Activated T-helper 1 cell treated with anti-CD3 and anti-CD28 coated beads, Interleukin-2, amount 50 U/mL, for 16 hours (primary cell): ENCODE measurements at places on chromosomes 2 and 18.

DNA sequence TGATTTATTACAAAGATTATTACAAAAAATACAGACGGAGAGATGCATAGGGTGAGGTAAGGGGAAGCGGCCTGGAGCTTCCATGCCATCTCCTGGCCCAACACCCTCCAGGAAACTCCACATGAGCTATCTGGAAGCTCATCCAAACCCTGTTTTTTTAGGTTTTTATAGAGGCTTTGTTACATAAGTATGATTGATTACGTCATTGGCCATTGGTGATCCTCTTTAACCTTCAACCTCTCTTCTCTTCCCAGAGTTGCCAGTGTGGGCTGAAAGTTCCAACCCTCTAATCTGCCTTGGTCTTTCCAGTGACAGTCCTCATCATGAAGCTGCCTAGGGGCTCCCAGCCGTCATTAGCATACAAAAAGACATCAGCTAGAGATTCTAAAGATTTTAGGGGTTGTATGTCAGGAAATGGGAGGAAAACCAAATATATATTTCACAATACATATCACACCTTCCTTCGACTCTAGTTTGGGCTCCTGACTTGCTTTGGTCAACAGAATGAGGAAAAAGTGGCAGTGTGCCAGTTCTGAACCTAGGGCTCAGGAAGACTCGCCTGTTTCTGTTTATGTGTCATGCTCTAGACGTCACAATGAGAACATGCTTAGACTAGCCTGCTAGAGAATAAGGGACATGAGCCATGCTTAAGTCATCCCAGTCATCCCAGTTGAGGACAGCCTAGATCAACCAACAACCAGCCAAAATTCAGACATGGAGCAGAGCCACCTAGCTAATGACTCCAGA is 54.1 kb downstream of the ETAA1 start:
- no peak for DNase-seq

DNA sequence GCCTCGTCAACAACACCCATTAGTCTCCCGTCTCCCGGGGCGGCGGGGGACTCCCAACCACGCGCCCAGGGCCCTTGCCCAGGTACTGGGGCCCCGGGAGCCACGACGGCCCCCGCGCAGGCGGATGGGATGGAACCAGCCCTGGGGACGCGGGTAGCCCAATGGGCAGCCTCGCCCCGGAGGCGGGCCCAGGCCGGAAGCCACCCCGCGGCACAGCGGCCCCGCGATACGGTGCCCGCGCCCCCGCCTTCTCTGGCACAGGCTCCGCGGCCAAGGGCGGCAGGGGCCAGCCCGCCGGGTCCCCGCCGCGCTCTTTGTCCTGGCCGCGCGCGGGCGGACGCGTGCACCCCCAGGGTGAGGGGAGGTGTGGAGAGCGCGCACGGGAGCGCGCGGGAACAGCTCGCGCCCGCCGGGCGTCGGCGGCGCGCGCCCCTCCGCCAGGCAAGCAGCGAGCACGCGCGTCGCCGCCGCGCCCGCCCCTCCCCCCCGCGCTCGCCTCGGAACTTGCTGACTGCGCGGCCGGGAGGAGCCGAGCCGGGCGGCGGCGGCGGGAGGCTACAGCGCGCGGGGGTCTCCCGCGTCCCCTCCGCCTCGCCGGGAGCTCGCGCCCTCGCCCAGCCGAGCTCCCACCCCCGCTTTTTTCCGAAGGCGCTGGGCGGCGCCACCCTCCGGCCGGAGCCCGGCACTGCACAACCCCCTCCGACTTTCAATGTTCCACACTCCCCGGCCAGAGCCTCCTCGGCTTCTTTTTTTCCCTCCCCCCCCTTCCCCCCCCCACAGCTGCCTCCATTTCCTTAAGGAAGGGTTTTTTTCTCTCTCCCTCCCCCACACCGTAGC is at the start of gene UBE2E3:
TSS of gene UBE2E3 (plus strand) at position 500 of the 837 bp plus-strand sequence. CDS start 1,438 bp downstream, outside the sequence.
- DNase-seq: peak; percentile 67

GRCh38 chr2:55000341-55000740 is 49.9 kb downstream of the RTN4 start:
- no peak for DNase-seq

DNA sequence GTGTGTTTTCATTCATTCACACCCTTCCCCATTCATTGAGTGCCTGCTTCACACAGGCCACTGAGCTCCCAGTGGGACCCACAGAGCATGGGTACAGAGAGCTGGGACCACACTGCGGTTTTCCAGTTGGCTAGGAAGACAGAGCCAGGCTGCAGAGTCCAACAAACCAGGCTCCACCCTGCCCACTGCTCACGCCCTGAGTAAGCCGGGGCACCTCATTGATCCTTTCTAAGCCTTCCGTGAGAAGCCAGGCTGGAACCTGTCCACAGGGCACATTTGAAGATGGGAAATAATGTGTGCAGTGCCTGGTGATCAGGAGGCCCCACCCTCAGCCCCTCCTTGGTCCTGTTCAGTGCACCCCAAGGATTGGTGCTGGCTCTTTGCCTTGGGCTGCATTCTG is 13.5 kb downstream of the KCNIP3 start:
- no peak for DNase-seq

- DNase-seq: no peak
These were observed 7.3 kb downstream of the ALPP start for GRCh38 chr2:232385660-232386489.

DNA sequence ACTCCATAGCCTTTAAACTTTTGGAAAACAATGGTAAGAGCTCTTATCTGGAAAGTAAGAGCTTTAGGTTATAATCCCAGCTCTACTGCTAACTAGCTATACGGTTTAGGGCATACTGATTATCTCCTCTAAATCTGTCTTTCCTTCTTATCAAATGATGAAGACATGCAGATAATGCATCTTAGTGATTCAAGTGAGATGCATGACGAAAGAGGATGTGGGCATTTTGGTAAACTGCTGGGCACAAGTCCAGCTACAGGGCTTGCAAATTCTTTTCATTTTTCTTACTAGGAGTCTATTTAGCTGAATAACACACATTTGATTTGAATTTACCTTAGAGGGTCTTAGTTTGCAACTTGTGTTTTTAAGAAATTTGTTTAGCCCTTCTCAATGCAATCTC is 1604.8 kb upstream of the ZEB2 start:
- DNase-seq: no peak

DNA sequence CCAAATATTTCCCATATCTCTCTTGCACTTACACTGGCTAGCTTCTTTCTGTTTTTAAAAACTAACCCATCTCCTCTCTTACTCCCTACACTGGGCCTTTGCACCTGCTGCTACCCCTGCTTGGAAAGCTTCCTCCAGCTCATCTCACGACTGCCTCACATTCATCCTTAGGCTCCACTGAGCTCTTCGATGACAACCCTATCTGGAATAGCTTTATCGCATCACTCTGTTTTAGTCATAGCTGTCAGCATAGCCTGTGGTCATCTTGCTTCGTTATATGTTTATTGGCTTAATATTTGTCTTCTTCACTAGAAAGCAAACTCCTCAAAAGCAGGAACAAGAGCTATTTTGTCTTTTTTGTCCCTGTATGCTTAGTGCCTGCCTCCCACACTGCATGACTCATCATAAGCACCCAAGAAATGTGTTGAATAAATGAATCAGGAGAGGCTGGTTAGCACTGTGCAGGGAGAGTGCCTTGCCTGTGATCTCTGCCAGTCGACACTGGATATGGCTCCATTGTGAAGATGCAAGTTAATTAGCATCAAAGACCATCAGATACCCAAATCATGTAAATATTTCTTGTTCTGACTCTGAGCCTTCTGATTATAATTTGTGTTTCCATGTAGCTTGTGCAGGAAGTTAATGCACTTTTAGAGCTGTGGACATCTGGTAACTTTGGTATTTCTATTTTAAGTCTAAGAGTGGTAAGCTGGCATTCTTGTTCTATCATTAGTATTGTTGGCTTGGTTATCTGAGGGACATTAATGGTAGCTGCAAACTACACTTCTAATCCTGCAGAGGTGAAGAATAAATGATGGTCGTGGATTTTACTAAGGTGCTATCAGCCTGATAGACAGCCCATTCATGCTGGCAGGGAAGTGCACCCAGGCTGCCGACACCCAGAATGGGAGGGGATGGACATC is 10.3 kb upstream of the DYTN start:
- no peak for DNase-seq

GRCh38 chr2:23200787-23201114 is 184.2 kb upstream of the KLHL29 start:
- no peak for DNase-seq

GRCh38 chr2:10867692-10868420 is 43.9 kb upstream of the KCNF1 start:
- DNase-seq: no peak

DNA sequence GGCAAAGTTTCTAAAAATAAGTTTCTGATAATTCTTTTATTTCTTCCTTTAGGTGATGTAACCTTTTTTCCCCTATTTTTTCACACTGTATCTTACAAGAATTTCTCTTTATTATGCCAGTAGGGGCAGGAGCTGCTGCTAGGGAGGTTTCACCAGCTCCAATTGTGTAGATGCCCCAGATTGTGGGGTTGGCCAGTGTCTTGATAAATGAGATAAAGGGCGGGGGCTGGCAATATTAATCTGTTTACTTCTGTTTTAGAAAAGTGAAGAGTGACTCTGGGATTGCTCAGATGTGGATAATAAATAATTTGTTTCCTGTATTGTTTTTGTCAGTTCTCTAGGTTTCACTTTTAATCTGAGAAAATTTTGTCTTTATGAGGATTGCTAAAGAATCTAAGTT is 190.4 kb downstream of the MC4R start:
- no peak for DNase-seq
